CD8-positive, alpha-beta memory T cell (primary cell): ENCODE measurements at places on chromosomes 12 and 14. TPM values are rescaled to one million over a fixed set of nuclear protein-coding genes. Genes with fewer than 3 reads are reported as not detected.

PRPH gene
- not detected for total RNA-seq

NEDD8 gene
- total RNA-seq = 240 TPM

ACTR10 gene
- 41.5 TPM for total RNA-seq

ZDHHC22 gene
- not detected for total RNA-seq

GUCY2C gene
- total RNA-seq = not detected

CCDC196 gene
- total RNA-seq = not detected

PRH2 gene
- not detected for total RNA-seq

RERG gene
- total RNA-seq = not detected

ORMDL2 gene
- 49.0 TPM for total RNA-seq

CYP46A1 gene
- 0.07 TPM for total RNA-seq

FOXN4 gene
- total RNA-seq = not detected

DNA sequence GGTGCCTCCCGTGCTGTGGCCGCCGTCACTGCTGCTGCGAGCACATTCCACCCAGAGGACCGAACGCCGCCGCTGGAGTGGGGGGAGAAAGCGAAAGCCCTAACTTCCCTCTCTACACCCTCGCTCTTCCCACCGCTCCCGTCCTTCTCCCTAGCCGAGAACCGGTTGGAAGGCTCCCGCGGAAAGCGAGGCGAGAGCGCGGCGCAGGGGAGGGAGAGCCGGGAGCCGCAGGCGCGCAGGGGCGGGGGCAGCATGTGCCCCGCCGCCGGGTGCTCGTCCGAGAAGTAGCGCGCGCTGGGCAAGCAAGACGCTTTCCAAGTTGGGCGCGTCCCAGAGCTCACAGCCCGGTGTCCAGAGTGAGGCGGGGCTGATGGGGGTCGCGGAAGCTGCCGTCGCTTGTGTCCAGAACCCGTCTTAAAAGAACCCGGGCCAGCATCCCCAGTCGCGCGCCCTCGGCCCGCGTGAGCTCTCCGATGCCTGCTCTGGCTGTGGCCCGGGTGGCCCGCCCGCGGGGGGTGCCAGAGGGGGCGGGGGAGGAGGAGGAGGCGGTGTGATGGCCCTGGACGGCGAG is at the start of gene TRHDE:
Gene TRHDE, plus strand, starts transcription at position 280 of the 571 bp plus-strand sequence. Its CDS starts 274 bp downstream, at position 554.
- no peaks in the 10 kb centered on the region for H3K27me3 ChIP-seq
- no peak for DNase-seq
- H3K4me1 ChIP-seq = no peaks in the 10 kb centered on the region

GRCh38 chr14:73462048-73462715 is 3.8 kb upstream of the NUMB start:
- H3K27me3 ChIP-seq = no peaks in the 10 kb centered on the region
- H3K4me1 ChIP-seq = peaks cover 6% of the 10 kb centered on the region
- no peak overlapping the region for H3K27ac ChIP-seq
- no peaks in the 10 kb centered on the region for H3K36me3 ChIP-seq
- no peak for DNase-seq

GRCh38 chr12:48861111-48861510 is 4.6 kb downstream of the RND1 start:
- no peak for DNase-seq
- H3K4me1 ChIP-seq = peaks cover 21% of the 10 kb centered on the region
- no peak overlapping the region for H3K27ac ChIP-seq

DNA sequence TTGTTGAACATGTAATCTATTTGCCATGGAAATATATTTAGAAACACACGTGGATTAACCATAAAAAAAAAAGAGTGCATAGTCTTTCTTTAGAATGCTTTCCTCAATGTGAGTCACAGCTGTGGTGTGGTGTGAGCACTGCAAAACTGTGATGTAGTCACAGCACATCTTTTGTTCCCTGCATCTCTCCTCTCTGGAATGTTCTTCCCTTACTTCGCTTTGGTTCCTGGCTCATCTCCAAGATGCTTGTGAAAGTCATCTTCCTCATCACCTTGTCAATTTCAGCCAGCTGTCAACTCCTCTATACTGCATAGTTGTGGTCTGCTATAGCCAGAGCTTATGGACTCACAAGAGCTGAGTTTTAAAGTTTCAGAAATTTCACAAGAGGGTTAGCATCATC is 60.2 kb downstream of the STAB2 start:
- no peak for DNase-seq
- no peaks in the 10 kb centered on the region for H3K27me3 ChIP-seq
- H3K4me3 ChIP-seq = no peak overlapping the region
- no peaks in the 10 kb centered on the region for H3K4me1 ChIP-seq
- no peaks in the 10 kb centered on the region for H3K36me3 ChIP-seq

- H3K4me1 ChIP-seq = peaks cover 13% of the 10 kb centered on the region
- H3K27ac ChIP-seq = no peak overlapping the region
- H3K4me3 ChIP-seq = no peak overlapping the region
- no peaks in the 10 kb centered on the region for H3K36me3 ChIP-seq
These were observed 1.7 kb upstream of the MAP3K9 start for GRCh38 chr14:70811050-70811449.

- H3K36me3 ChIP-seq = no peaks in the 10 kb centered on the region
- no peaks in the 10 kb centered on the region for H3K27me3 ChIP-seq
- DNase-seq = no peak
- no peak overlapping the region for H3K27ac ChIP-seq
These were observed 1049.1 kb downstream of the TRHDE start for GRCh38 chr12:73321319-73321718.

GRCh38 chr14:51929910-51930682 is 59.2 kb upstream of the RTRAF start:
- H3K4me1 ChIP-seq = peaks cover 42% of the 10 kb centered on the region
- no peaks in the 10 kb centered on the region for H3K27me3 ChIP-seq
- peaks cover 4% of the 10 kb centered on the region for H3K36me3 ChIP-seq

GRCh38 chr14:63512861-63513260 is 30.3 kb downstream of the PPP2R5E start:
- H3K36me3 ChIP-seq = no peaks in the 10 kb centered on the region
- no peaks in the 10 kb centered on the region for H3K27me3 ChIP-seq
- peaks cover 44% of the 10 kb centered on the region for H3K4me1 ChIP-seq

DNA sequence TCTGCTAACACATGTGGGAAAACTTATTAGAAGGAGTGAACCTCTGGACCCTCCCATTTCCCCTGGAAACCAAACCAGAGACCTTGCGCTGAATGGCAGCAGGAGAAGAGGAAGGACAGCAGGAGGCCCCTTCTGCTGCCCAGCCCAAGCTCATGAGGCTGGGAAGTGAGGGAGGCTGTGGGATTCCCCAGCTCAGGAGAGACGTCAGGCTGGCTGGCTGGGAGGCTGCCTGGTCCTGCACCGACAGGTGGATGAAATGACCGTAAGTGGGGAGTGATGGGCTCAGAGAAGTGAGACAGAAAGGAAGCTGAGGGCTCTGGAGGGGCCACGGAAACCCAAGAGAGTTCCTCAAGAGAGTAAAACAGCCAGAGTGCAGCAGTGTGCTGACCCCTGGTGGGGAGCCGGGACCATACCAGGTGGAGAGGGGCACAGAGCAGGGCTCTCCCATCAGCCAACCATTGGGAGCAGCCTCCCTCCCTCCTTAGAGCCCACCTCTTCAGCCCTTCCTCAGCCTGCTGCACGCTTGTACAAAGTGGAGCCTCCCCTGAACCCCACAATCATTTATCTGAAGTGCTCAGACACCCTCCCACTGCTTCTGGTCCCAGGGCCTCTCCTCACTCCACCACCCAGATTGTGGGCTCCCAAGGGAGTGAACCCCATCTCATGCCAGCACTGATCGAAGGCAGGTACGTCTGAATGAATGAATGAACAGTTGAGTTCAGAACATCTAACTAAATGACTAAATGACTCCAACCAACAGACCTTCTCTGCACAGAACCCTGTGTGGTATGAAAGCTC is 14.0 kb downstream of the TAMALIN start:
- H3K36me3 ChIP-seq = no peaks in the 10 kb centered on the region
- H3K4me1 ChIP-seq = peaks cover 27% of the 10 kb centered on the region
- no peak overlapping the region for H3K4me3 ChIP-seq
- DNase-seq = peak; percentile 51
- H3K27ac ChIP-seq = no peak overlapping the region

GRCh38 chr12:100652488-100652887 is 79.0 kb downstream of the GAS2L3 start:
- no peaks in the 10 kb centered on the region for H3K27me3 ChIP-seq
- no peaks in the 10 kb centered on the region for H3K4me1 ChIP-seq
- H3K4me3 ChIP-seq = no peak overlapping the region
- DNase-seq = no peak

DNA sequence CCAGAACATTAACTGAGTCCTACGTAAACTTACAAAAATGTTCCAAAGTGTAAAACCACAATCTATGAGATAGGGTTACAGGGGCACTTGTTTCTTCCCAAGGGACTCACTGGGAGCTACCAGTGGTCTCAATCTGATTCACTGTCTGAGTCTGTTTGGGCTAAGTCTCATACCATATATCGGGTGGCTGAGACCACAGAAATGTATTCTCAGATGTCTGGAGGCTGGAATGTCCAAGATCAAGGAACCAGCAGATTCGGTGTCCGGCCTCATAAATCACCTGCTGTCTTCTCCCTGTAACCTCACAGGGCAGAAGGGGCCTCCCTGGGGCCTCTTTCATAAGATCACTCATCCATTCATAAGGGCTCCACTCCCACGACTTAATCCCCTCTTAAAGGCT is 616.3 kb upstream of the TMEM132C start:
- no peak for DNase-seq
- H3K36me3 ChIP-seq = no peaks in the 10 kb centered on the region
- H3K4me3 ChIP-seq = no peak overlapping the region
- no peak overlapping the region for H3K27ac ChIP-seq
- no peaks in the 10 kb centered on the region for H3K27me3 ChIP-seq
- H3K4me1 ChIP-seq = no peaks in the 10 kb centered on the region

DNA sequence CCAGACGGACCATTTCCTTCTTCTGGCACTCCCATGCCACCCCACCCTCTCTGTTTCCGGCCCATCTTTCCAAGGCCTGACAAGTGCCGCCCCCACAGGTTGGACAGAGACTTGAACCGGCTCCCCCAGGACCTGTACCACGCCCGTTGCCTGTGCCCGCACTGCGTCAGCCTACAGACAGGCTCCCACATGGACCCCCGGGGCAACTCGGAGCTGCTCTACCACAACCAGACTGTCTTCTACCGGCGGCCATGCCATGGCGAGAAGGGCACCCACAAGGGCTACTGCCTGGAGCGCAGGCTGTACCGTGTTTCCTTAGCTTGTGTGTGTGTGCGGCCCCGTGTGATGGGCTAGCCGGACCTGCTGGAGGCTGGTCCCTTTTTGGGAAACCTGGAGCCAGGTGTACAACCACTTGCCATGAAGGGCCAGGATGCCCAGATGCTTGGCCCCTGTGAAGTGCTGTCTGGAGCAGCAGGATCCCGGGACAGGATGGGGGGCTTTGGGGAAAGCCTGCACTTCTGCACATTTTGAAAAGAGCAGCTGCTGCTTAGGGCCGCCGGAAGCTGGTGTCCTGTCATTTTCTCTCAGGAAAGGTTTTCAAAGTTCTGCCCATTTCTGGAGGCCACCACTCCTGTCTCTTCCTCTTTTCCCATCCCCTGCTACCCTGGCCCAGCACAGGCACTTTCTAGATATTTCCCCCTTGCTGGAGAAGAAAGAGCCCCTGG is 1.2 kb upstream of the CMTM5 start:
- no peak for DNase-seq
- no peaks in the 10 kb centered on the region for H3K36me3 ChIP-seq
- H3K27ac ChIP-seq = no peak overlapping the region
- no peaks in the 10 kb centered on the region for H3K4me1 ChIP-seq
- H3K4me3 ChIP-seq = no peak overlapping the region

DNA sequence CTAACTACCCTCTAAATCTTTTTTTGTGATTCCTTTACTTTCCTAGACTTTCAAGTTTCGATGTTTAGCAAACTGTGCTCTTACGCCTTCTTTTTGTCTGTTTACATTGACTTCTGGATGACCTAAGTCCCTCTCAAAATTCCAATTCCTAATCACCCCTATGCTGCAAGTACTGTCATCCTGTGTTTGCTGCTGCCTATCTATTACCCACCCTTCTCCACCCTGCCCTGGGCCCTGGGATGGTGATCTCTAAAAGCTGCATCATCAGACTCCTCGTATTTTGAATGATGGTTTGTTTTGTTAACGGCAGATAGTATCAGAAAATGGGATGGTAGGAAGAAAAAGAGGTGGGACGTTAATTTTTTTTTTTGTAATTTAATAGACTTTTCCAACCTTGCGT is 272.1 kb downstream of the DIO2 start:
- no peak overlapping the region for H3K27ac ChIP-seq
- DNase-seq = no peak
- no peak overlapping the region for H3K4me3 ChIP-seq

DNA sequence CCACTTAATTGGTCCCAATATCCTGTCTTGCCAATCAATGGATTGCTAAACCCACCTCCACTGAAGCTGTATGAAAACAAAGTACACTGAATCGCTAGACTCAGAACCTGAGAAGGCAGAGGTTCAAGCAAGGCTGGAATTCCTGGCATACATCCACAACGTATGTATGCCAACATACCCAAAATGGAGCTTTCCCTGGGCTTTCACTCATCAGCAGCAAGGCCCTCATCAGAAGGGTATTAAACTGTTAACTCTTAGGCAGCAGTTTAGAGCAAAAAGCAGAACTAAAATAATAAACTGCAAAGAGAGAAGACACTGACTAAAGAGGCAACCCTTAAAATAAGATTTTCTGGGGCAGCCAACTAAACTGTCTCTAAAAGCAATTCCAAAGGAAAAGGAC is 13.6 kb downstream of the MED13L start:
- DNase-seq = no peak
- no peaks in the 10 kb centered on the region for H3K27me3 ChIP-seq
- H3K4me3 ChIP-seq = no peak overlapping the region
- no peak overlapping the region for H3K27ac ChIP-seq
- H3K36me3 ChIP-seq = no peaks in the 10 kb centered on the region
- peaks cover 63% of the 10 kb centered on the region for H3K4me1 ChIP-seq

DNA sequence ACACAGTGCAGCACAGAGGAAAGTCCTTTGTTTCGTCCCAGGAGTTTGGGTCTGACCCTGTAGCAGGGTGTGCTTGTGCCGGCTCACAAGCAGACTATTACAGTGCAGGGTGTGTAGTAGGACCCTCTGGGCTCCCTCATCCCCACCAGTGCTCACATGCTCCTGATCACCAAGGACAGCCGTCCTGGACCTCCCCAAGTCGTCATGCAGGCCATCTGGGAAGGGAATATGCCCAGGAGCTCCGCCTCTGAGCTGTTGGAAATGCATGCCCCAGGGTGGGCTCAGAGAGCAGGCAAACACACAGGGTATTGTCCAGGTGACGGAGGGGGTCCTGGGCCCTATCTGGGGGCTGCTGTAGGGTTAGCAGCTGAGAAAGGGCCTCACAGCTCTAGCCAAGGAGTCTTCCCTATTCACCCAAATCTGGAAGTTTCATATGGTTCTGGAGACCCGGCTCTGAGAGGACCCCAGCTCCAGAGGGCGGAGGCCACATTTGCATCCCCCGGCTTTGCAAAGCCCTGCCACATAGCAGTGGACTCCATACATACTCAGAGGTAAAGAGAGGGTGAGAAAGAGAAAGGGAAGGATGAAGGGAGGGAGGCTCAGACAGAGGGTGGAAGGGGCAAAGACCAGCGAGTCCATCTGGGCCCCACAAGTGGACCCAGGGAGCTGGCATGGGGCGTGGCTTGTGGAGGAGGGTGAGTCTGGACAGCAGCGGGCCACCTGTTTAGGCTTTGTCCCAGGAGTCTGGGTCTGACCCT is 53.5 kb upstream of the PPP2R5C start:
- H3K27me3 ChIP-seq = no peaks in the 10 kb centered on the region
- peak overlapping the region; percentile 24 for H3K4me3 ChIP-seq
- H3K4me1 ChIP-seq = peaks cover 39% of the 10 kb centered on the region
- no peak overlapping the region for H3K27ac ChIP-seq
- DNase-seq = no peak
